ENCODE measurements at places on chromosomes 16 and 17.

GRCh38 chr16:49563666-49564065, 190.1 kb downstream of the C16orf78 start:
- DNase-seq = no peak

- no peak for DNase-seq
Measured at GRCh38 chr16:81014672-81015071, 7.7 kb downstream of the CENPN start.

GRCh38 chr17:13031718-13032350, 14.0 kb upstream of the ELAC2 start:
- peak; percentile 39 for DNase-seq

- DNase-seq = no peak
Measured at GRCh38 chr16:54453871-54454270, 167.3 kb upstream of the IRX3 start.

Measured in left ventricle myocardium inferior (tissue), 1 donor.